Ecto neural progenitor cell (in vitro differentiated cells): ENCODE measurements at places on chromosomes 4 and X.
A peak's percentile ranks its signal among the peaks of the same experiment; 100 is the strongest.

DNA sequence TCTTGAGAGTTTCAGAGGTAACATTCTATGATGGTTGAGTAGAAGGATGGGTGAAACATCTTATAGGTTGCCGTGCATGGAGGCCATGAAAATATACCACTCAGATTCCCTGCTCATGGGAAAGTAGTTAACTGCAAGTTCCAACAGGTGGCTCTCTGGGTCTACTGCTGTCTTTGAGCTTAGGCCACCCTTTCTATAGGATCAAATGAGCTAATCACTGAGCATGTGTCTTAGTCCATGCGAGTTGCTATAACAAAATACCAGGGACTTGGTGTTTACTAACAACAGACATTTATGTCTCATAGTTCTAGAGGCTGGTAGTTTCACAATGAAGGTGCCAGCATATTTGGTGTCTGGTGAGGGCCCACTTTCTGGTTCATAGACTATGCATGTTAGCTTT, 144.8 kb upstream of the UNC5C start:
- no peak for DNase-seq

DNA sequence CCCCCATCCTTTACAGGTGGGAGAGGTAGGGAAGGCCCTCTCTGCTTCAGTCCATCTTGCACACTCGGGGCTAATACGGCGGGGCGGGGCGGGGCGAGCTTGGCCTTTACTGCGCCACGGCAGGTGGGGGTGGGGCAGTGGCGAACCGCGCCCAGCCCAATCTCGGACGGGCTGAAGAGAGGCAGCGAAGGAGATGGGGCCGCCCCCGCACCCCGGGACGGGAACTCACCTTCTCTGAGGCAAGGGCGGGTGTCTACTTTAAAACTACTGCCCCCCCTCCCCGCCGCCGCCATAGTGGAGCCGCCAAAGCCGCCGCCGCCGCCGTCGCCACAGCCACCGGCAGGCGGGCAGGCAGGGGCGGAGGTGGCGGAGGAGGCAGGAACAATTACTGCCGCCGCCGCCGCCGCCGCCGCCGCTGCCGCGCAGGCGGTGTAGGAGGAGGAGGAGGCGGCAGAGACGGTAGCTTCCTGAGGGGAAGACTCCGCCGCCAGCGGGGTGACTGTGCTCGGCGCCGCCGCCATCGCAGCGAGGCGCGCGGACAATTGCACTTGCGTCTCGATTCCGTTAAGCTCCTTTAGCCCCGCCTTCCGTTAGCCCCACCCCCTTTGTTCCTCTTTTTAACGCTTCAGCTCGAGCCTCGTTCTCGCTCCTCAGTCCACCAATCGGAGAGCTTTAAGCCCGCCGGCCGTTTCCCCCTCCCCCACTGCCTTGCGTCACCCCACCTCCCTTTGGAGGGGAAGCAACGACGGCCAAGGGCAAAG, at the start of gene ZMAT1:
TSS of gene ZMAT1 (minus strand) at position 540 of the 761 bp plus-strand sequence. CDS start at position 521, 19 bp downstream.
- DNase-seq: peak; percentile 85

DNA sequence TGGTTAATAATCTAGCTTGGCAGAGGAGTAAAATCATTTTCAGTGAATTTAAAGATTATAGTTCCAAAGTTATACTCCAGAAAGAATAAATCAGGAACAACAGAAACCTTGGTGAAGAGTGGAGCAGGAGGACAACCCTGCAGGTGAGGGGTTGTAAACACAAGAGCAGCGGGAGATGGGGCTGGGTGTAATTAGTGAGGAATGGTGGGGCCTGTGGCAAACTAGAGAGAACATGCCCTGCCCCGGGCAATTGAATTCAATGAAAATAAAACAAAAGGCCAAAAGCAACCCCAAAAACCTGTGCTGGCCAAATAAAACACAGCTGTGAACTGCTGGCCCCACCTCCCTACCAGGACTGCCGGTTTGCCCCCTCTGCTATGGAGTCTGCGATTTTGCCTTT, 325.2 kb downstream of the NR3C2 start:
- no peak for DNase-seq

GRCh38 chr4:52979821-52980590, 117.9 kb downstream of the RASL11B start:
- no peak for DNase-seq

DNA sequence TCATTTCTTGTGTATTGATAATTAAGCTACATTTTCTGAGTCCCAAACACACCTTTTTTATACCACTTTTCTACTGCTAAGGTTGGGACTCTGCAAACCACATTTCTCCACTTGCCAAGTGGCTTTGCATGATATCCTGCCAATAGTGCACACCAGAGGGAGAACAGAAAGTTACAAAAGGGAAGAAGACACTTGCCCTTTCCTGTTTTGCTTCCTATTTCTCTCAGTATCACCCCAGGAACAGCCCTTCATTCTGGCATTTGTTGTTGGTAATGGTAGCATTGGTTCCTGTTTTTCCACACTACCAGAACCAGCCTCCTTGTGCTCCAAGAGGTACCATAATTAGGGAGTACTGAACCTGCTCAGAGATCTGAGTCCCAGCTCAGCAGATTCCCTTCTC, 87.1 kb downstream of the HDX start:
- no peak for DNase-seq

- no peak for DNase-seq
These were observed 4.2 kb downstream of the LETM1 start for GRCh38 chr4:1851575-1852410.

DNA sequence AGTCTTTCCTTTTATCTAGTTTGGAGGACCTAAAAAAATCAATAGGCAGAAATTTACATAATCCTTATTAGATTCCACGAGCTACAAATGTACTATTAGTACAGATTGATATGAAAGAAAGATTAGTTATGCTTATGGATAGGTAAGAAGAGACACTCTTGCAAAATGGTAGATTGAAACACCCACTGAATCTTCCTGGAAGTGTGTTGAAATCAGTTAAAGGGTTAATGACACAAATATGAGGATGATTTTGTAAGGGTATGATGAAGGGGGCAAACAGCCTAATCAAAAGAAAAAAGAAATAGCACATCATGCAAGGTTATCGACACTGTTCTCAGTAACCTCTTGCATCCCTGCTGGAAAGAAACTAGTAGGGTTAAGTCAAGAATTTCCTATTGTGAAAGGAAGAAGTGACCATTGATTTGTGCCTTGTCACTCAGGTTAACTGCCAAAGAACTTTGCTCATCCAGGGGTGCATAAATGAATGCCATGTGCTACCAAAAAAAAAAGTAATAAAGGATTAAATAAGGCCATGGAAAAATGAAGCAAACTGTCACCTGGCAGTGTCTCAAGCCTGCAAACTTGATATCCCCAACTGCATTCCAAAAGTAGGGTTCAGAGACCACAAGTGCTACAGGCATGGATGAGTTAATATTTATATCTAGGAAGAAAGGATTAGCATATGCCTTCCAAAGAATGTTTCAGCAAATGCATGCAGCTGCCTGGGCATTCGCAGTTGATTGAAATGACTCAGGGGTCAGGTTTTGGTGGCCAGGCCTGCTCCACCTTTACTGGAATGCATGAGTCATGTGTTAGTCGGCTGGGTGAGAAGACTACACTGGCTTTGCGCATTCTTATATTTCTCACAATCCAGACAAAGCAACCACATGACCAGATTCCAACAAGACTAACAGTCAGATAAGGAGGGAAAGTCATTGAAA, 78.3 kb upstream of the ATXN3L start:
- DNase-seq: no peak

DNA sequence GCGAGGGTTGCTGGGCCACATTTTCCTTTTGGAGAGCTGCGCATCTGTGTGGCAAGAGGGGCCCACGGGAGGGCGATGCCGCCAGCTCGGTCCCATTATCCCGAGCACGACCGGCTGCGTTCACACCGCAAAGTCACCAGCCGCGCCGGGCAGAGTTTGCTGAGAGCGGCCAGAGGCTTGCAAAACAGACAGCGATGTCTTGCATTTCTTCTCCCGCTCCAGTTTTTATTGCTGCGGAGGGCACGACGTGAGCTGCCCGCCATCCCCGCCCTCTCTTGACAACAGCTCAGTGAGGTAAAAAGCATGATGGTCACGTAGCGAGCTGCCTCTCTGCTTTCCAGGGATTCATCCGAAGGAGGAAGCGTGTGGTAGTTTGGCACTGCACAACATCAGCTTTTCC, 102.1 kb upstream of the TENM3 start:
- DNase-seq: peak; percentile 69
